ENCODE measurements at places on chromosomes 1 and 21.
A peak's percentile ranks its signal among the peaks of the same experiment; 100 is the strongest.

DNA sequence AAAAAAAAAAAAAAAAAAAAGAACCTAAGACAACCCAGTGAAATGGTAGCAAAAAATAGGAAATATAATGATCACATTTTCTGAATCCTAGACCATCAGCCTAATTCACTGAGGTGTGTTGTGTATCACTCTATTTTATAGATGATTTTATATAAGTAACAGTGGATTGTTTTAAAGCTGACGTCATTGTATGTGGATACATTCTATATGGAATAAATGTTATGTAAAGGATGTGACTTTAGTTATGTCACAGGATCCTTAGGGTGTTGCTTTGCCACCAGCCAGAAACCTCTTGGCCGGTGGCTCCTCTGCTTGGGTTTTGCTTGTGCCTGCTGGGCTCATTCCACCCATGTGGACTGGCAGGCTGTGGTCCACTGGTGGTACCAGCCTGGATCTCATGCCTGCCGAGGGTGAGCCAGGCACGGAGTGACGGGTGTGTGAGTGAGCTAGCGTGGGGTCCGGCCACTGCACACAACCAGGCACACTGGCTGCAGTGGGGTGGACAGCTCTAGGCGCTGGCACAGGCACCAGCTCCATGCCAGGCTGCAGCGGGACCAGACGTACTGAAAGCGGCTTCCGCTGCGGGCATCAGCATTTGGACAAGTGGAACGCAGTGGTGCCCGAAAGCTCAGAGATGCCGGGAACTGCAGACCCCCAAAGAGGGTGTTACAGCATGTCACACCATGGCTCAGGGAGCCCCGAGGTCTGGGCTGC lies 44.5 kb downstream of the ZBTB8OS start:
- DNase-seq = no peak

GRCh38 chr1:156097499-156098178 lies 15.4 kb upstream of the MEX3A start:
- DNase-seq = no peak

DNA sequence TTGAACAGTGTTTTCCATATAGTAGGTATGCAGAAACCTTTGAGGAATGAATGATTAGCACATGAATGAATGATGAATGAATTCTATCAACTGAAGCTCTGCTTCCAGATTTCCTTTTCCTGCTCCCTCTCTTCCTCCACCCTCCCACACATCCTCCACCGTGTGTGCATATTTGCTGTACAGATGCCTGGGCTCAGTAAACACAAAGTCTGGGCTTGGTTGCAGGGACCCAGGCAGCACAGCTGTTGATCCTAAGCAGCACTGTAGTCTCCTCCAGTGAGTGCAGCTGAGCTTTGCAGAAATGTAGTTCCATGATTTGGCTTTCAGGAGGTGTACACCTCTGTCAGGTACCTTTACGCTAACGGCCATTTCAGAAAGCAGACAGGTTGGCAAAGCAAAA lies 611.7 kb downstream of the NUF2 start:
- no peak for DNase-seq

GRCh38 chr1:182778862-182779261 lies 10.7 kb upstream of the NPL start:
- no peak for DNase-seq

DNA sequence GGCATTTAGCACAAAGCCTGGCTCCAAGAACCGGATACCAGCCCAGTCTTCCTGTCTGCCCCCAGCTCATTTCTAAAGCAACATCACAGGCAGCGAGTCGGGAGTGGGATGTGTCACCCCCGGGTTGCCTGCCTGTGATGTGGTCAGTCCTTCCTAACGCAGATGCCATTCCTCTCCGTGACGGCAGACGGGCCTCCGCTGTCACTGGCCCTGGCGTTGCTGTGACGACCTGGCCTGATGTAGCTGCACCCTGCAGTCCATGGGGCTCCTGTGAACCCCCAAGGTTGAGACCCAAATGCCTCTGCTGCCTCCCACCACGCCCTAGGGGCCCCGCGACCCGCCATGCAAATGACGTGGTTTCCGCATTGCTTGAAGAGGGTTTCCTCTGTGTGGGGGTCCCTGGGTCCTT lies 12.3 kb downstream of the TNFRSF1B start:
- DNase-seq = no peak

- DNase-seq = peak; percentile 43
Observed at GRCh38 chr1:15355968-15356625, 53.6 kb upstream of the EFHD2 start.
